H9 (cell line): ENCODE measurements at places on chromosomes 6 and 20.

DNA sequence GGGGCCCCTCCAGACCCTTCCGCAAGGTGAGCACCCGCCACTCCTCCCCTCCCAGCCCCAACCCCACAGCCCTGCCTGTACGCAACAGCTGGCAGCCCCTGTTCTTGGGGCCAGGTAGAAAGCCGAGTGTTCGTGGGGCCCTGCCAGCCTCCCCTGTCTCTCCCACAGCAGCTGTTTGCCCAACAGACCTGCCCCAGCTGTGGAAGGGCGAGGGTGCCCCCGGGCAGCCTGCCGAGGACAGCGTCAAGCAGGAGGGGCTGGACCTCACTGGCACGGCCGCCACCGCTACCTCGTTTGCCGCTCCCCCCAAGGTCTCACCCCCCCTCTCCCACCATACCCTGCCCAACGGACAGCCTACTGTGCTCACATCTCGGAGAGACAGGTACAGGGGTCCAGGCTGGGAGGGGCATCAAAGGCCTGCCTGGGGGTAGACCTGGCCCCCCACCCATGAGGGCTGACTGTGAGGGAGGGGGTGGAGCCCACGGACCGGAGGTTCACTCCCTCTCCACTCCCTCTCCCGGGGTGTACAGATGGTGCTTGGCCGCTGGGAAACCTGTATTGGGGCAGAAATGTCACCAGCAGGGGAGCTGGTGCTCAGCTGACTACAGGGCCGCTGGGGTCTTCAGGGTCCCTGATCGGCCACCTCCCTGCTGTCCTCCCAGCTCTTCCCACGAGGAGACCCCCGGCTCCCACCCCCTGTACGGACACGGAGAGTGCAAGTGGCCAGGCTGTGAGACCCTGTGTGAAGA lies 41.1 kb downstream of the FOXP4 start:
- DNase-seq, result no peak

DNA sequence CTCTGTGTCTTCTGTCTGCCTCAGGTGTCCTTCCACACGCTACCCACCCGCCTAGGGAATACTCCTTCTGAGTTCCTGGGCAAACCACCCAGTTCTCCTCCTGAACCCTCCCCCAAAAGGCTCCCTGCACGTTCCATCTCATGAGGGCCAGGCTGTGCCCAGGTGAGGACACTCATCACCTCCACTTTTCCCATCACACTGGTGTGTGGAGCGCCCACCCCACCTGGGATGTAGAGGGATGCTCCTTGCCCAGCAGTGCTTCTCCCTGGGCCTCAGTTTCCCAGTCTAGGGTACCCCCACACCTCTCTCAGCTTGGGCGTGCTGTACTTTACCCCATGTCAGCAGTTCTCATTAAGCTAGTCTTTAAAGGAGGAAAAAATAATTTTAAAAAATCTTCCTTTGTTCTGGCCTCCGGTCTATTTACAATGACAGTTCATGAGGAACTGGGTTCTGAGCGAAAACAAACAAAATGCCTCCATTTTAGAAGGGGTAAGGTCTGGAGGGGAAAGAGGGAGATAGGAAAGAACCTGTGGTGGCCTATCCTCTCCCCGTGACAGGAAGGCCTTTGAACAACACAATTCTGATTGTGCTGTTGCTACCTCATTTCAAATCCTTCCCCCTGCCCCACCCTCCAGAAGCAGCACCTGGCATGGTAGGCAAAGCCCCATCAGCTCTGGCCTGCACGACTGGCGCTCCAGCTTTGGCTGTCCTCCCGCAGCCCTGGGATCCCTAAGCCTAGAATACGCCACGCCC lies 1.7 kb upstream of the C20orf203 start:
- no peak for DNase-seq

- DNase-seq, result no peak
Observed at GRCh38 chr6:11853678-11854407, 75.2 kb upstream of the ADTRP start.

DNA sequence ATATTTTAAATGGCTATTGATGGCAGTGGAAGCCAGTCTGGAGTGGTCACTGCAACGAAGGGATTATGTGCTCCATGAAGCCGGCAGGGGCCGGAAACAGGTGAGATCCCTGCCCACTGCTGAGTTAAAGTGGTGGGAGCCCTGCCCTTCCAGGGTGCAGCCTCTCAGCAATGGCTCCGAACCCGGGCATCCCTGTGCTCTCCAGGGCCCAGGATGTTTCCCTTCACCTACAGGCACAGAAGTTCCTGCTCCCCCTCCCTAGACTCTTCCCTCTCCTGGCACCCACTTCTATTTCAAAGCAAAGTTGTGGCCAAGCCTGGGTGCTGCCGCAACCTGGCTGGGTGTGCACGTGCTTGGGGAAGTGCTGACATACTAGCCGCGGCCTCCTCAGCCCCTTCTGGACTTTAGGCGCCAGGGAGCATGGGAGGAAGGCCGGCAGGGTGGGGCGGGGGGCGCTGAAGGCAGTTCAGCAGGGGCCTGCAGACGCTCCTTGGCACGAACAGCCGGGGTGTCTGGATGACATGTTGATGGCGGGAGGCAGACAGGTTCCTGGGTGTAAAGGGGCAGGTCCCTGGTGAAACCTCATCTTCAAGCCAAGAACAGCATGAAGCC lies 452.3 kb downstream of the HTR1B start:
- no peak for DNase-seq

DNA sequence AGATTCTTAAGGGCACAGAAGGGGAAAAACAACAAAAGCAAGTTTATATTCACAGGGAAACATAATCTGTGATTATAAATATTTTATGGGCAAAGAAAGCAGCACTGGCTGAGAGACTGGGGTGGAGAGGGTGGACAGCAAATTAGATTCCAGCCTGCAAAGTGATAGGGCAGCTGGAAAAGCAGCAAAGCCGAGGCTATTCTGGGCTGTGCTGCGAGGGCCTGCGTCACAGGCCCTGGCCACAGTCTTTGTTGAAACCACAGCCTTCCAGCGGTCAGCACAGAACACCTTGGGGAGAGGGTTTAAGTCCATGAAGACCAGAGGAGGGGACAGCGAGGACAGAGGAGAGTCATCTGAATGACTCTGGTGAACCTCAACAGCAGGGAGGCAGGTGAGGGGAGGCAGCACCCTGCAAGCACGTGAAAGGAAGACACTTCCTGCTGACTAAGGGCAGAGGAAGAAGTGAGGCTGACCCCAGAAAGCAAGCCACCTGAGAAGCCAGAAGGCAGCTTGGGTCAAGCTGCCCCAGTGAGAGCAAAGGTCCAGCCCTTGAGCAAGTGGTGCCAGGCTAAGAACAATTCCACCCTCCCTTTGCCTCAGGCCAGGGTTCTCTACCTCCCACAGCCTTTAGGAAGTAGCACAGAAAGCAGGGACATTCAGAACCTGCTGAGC lies 17.1 kb downstream of the MRPL14 start:
- DNase-seq, result no peak

GRCh38 chr6:40695750-40696415 lies 108.7 kb upstream of the LRFN2 start:
- DNase-seq, result no peak
